ENCODE measurements at places on chromosomes 13 and 19. TPM values are rescaled to one million over a fixed set of nuclear protein-coding genes. Genes with fewer than 3 reads are reported as not detected.

The YJEFN3 gene
- 0.20 TPM for total RNA-seq

The RFPL4AL1 gene
- 0.22 TPM for total RNA-seq

The ADAMTS10 gene
- 17.1 TPM for total RNA-seq

The MAMSTR gene
- total RNA-seq = 0.22 TPM

The ZNF573 gene
- 3.8 TPM for total RNA-seq

The MTUS2 gene
- not detected for total RNA-seq

The ACER1 gene
- total RNA-seq = not detected

The ATP12A gene
- total RNA-seq = not detected

The KLF1 gene
- not detected for total RNA-seq

The CEBPA gene
- 0.22 TPM for total RNA-seq

The PROZ gene
- total RNA-seq = 0.20 TPM

The FTL gene
- 942 TPM for total RNA-seq

The ZSWIM4 gene
- 11.3 TPM for total RNA-seq

The PTGIR gene
- total RNA-seq = 0.20 TPM

The GAPDHS gene
- not detected for total RNA-seq

The BAX gene
- total RNA-seq = 101 TPM

The KRTDAP gene
- not detected for total RNA-seq

The ZNF667 gene
- total RNA-seq = 1.5 TPM

The COX7A1 gene
- 88.5 TPM for total RNA-seq

The FOXA3 gene
- total RNA-seq = under 0.01 TPM

The RHPN2 gene
- 4.4 TPM for total RNA-seq

The CGB1 gene
- not detected for total RNA-seq

The ZNF728 gene
- total RNA-seq = not detected

The SOHLH2 gene
- under 0.01 TPM for total RNA-seq

The PRPF31 gene
- 51.9 TPM for total RNA-seq

The ELAVL1 gene
- total RNA-seq = 17.5 TPM

The CYP2A6 gene
- total RNA-seq = not detected

The KLK15 gene
- not detected for total RNA-seq

The SPRY2 gene
- 10.2 TPM for total RNA-seq

The LAIR1 gene
- total RNA-seq = not detected

The CACTIN gene
- 21.6 TPM for total RNA-seq

The ANGPTL8 gene
- total RNA-seq = not detected
